ENCODE measurements at places on chromosomes 1 and 21. TPM values are rescaled to one million over a fixed set of nuclear protein-coding genes. Genes with fewer than 3 reads are reported as not detected.

The FABP3 gene
- total RNA-seq = 0.49 TPM

The SLC22A15 gene
- 4.6 TPM for total RNA-seq

The GSTM5 gene
- total RNA-seq = not detected

The SYTL1 gene
- total RNA-seq = 76.0 TPM

The PLA2G5 gene
- not detected for total RNA-seq

The WNT3A gene
- total RNA-seq = not detected

The TTC39A gene
- 0.38 TPM for total RNA-seq

The DMBX1 gene
- total RNA-seq = not detected

The S100A16 gene
- total RNA-seq = not detected

The RAB3B gene
- 0.02 TPM for total RNA-seq

The GUCA2B gene
- total RNA-seq = not detected

The TACSTD2 gene
- not detected for total RNA-seq

The HES3 gene
- not detected for total RNA-seq

The IER5 gene
- 155 TPM for total RNA-seq

The C4BPA gene
- total RNA-seq = not detected

The MORN1 gene
- 17.8 TPM for total RNA-seq

The RAD54L gene
- 3.7 TPM for total RNA-seq

The NPHS2 gene
- not detected for total RNA-seq

The LCA5L gene
- total RNA-seq = 0.86 TPM

The TSEN15 gene
- 61.2 TPM for total RNA-seq

The UBE2U gene
- not detected for total RNA-seq

The LRRC41 gene
- total RNA-seq = 59.5 TPM

The ALG14 gene
- 7.5 TPM for total RNA-seq

The C1QA gene
- not detected for total RNA-seq

The MYOG gene
- total RNA-seq = not detected

The CFHR2 gene
- not detected for total RNA-seq

The IFNGR2 gene
- 66.8 TPM for total RNA-seq

The ZNF593 gene
- total RNA-seq = 36.0 TPM

The CCDC27 gene
- not detected for total RNA-seq

The ZNF683 gene
- total RNA-seq = not detected

The TCHH gene
- total RNA-seq = not detected

The FAM151A gene
- not detected for total RNA-seq

The IRF6 gene
- 0.42 TPM for total RNA-seq

The HCRTR1 gene
- total RNA-seq = not detected

The EPHA2 gene
- total RNA-seq = not detected

The CTXND2 gene
- not detected for total RNA-seq

The CENPF gene
- 4.0 TPM for total RNA-seq

Data from activated B cell treated with CpG ODN at 0.5 μM for 24 hours (primary cell).